Activated T-cell treated with anti-CD3 and anti-CD28 coated beads, Interleukin-2, amount 50 U/mL, for 48 hours (primary cell): ENCODE measurements at places on chromosomes 2 and 18.
A peak's percentile ranks its signal among the peaks of the same experiment; 100 is the strongest.

DNA sequence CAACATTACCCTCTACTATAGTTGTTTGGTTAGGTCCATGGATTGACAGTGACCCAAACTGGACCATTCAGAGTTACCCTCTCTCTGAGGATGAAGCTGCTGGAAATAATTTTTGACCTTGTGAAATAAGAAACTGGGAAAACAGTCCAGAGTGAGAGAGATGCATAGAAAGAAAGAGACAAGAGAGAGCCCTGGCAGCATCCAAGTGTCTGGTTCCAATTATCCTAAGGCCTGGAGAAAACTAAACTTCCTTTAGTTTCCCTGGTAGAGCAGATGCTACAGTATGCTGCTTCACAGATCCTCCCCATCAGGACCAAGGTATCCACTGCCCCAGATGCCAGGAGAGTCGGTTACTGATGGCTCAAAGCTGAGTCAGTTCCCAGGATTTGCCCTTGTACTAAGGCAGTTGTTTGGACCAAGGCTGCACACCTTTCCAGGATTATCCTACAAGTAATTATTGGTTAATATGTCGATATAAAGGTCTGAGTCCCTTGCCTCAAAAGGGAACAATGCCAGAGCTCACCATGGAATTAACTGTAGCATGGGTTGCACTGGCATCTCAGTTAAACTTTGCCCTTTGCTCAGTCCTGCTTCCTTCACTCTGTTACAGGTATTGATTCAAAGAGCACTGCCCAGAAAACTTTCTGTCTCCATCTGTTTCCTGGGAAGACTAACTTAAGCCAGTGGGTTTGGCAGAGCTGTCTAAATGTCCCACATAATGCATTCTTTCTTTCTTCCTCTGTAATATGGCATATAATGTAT is 14.6 kb upstream of the CHN1 start:
- no peak for DNase-seq

- peak; percentile 20 for DNase-seq
Measured at GRCh38 chr2:61943251-61943650, 37.8 kb downstream of the COMMD1 start.

GRCh38 chr2:131426727-131427126 is 49.2 kb upstream of the TUBA3D start:
- DNase-seq, result no peak

GRCh38 chr2:109347626-109348025 is 218.6 kb downstream of the SH3RF3 start:
- DNase-seq, result no peak

DNA sequence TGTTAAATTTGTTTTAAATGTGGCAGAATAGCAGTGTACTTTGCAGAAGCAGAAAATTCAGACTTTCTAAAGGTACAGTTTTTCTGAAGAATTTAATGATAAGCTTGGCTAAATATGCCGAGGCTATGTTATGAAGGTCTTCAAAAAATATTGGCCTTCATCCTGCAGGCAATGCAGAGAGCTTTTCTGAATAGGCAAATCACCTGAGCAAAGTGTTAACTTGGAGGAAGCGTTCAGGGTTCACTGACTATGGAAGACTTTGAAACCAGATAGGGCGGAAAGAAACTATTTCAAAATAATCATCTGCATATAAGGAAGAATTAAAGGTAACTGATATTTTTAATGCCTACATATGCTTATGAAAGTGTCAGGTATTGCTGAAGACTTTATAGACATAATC is 133.7 kb upstream of the SETBP1 start:
- no peak for DNase-seq

DNA sequence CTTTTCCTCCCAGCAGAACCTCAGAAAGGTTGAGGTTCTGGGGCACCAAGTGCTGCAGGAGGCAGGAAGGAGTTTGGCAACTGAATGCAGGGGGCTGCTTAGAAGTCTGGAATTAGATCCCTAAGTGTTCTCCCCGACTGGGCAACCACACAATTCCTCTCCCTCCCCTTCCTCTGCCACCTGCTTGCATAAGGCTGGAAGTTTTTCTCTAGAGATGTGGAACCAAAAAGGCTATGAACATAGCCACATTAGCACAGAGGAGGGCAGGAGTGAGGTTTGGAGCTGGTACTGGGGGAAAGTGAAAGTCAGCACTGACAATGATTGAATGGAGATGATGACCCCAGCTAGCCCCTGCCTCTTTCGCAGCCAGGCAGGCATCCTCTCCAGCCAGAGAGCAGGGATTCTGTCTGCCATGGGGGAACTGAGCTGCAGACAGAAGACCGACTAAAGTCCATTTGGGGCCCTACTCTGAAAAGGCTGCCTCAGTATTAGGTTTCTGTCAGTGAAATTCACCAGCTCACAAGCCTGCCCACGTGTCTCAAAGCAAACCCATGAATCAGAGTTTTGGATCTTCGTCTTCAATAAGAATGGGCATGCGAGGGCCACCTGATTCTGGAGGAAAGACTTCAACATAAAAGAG is 87.9 kb upstream of the ITGA6 start:
- no peak for DNase-seq

- no peak for DNase-seq
Measured at GRCh38 chr18:21453511-21453901, 147.0 kb downstream of the ESCO1 start.

GRCh38 chr2:106642679-106643078 is 155.5 kb downstream of the CD8B2 start:
- no peak for DNase-seq

DNA sequence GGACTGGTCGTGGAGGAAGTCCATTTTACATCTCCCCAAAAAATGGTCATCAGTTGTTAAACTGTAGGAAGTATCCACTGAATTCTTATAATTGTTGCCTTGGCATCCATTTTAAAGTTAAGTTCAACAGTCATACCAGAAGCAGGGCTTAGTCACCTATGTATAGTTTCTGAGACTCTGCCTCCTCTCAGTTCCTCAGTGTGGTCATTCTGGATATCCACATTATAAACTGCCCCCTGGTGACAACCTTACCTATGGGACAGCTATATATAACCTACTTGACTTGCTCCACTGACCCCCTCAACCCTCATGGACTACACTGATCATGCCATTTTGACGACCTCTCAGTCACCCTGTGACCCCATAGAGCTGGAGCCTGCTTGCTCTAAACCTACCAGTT is 617.0 kb downstream of the LRP1B start:
- DNase-seq, result no peak

DNA sequence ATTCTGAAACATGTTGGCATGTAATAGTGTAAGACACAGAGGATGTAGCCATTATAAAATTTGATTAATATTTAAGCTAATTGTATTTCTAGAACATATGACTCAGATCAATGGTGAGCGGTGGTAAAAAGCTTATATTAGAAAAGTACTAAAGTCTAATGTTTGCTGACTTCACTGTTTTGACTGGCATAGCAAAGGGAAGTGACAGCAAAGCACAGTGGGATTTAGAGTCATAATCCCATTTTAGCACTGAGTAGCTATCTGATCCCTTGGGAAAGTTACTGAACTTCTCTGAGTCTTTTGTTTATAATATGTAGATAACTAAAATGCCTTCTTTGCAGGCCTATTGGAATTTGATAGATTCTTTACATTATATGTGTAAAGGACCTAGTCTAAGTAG is 60.4 kb downstream of the KIAA1328 start:
- no peak for DNase-seq

- no peak for DNase-seq
Measured at GRCh38 chr18:41372046-41372665, 582.9 kb upstream of the PIK3C3 start.
